ENCODE measurements at places on chromosomes 5 and 9. TPM values are rescaled to one million over a fixed set of nuclear protein-coding genes. Genes with fewer than 3 reads are reported as not detected.

Gene TMEM141
- total RNA-seq: 39.5 TPM

- DNase-seq: no peak
These were observed 108.6 kb upstream of the CDKN2B start for GRCh38 chr9:22117511-22118384.

DNA sequence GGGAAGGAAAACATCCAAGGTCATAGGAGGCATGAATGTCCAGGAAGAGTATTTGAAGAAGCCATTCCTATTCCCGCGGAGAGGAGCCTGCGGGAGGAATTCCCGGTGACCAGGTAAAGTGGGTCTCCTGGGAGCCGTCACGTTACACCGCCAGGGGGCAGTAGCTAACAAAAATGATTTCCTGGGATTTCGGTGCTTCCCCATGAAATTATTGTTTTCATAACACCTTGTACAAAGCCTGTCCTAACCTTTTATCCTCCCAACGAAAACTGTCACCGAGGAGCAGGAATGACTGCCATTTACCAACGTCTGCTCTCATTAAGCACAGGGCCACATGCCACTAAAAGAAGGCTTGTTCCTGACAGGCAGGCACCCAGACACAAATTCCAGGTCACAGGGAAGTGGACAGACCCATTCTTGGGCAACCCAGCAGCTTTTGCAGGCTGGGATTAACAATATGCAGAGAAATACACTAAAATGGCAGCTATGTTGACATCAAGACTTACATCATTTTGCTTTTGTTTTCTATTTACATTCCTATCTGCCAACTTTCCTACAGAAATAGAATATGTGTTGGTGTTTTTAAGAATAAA, 41.2 kb upstream of the CTSL start:
- peak; percentile 68 for DNase-seq

DNA sequence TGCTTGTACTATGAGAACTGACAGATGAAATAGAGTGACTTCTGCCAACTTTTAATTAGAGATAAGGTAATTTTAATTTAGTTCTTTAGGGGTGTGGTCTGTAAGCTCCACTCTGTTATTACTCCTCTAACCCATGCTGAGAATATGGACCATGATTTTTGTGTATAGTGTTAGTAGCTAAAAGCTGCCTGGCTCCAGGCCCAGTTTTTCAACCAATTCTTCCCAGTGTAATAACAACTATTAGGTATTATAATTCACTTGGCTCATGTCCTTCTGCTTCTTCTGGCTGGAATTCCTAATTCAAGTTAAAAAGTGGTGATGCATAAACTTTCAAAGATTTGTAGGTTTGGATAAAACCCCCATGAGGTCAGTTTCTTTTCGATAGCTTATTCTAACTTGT, 216.3 kb downstream of the ISL1 start:
- no peak for DNase-seq

GRCh38 chr5:67215519-67216471, 19.2 kb upstream of the CD180 start:
- DNase-seq: peak; percentile 62

DNA sequence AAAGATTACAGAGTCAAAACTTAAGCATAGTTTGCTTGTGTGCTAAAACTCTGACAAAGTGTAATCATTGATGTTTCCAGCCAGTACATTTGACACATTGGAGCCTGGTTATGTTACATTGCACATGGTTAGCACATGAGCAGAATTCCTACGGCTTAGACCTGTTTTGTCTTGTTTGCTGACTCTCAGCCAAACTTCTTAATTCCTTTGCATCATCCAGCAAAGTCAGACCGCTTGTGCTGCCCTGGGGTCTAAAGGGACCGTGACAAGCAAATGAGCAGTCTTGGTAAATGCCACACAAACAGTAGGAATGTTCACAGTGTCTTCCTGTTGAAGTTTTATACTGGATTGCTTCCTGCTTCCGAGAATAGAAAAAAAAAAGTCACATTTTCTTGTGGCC, 72.0 kb upstream of the ENTREP1 start:
- DNase-seq: no peak

DNA sequence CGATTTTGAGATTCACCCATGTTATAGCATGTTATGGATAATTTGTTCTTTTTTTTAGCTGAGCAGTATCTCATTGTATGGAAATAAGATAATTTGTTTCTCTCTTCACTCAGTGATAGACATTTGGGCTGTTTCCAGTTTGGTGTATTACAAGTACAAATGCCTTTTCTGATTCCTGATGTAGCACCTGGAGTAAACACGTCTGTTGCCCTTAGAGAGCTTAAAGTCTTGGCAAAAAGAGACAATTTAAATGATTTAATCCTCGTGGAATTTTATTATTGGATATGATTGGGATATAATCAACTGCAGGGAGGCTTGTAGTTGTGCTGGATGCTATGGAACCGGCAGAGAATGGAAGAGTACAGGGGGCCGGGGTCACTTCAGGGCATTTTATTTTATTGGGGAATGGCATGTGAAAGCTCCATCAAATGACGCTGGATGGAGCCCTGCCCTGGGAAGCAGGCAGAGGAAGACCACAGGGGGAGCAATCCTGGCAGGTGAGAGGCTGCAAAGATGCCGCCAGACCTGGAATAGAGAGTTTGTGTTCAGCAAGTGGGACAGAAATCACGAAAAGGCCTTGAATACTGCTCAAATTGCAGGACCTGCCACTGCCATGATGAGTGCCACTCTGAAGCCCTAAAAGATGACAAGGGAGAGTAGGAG, 31.0 kb upstream of the TGFBI start:
- no peak for DNase-seq

Gene SHB
- 7.4 TPM for total RNA-seq

- DNase-seq: no peak
These were observed 2.2 kb downstream of the ZNF366 start for GRCh38 chr5:72505016-72505415.

Gene CHSY3
- 0.77 TPM for total RNA-seq

Gene LIFR
- 197 TPM for total RNA-seq

DNA sequence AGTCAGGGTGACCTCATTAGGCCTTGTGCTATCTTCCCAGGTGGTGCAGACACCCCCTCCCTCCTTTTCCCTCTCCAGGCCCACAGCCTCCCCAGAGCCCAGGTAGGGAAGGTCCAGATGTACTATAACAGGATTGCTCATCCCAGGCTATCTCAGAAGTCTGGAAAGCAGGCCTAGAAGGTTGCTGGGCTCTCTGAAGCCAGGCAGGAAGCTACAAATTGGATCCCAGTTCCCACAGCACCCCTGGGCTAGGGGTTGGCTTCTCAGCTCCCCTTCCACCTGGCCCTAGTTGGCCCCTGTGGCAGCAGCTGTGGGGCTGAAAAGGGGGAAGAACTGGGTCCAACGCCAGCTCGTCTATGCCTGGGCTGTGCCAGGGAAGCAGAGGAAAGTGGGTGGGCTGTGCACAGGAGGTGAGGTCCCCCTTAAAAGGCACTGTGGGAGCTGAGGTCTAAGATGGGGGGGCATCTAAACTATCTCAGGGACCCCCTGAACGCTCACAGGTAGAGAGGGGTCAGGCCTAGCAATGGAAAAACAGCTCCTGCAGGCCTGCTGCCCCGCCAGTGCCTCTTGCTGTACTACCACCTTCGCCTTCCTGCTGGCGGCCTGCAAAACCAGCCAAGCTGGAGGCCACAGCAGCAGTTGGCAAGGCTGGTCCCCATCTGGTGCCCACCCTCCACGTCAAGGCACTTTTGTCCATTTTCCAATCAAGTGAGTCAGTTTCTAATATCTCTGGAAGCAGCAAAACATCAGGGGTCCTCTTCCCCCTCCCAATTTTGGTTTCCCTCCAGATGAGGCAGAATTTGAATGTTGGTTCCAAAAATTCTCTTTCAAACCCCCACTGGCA, 13.3 kb upstream of the PSMD5 start:
- no peak for DNase-seq

Gene CCDC183
- total RNA-seq: 2.0 TPM

Gene ITK
- total RNA-seq: 0.88 TPM

Gene F12
- 7.6 TPM for total RNA-seq

DNA sequence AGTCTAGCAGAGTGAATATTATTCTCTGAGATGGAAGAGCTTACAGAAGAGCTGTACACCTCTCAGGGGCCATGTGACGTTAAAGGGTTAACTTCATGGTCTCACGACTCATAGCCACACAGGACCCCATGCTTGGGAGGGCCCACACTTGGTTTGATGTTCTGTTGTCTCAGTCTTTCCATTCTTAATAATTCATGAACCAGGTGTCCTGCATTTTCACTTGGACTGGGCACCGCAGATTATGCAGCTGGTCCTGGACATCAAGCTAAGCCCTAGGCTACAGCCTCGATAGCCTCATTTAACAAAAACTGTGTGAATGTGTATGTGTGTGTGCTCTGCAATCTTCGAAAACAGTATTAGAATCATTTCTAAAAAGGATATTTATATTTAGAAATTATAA, 323.5 kb downstream of the PLK2 start:
- no peak for DNase-seq

- DNase-seq: no peak
These were observed 44.6 kb downstream of the TSSK1B start for GRCh38 chr5:113390224-113390623.

DNA sequence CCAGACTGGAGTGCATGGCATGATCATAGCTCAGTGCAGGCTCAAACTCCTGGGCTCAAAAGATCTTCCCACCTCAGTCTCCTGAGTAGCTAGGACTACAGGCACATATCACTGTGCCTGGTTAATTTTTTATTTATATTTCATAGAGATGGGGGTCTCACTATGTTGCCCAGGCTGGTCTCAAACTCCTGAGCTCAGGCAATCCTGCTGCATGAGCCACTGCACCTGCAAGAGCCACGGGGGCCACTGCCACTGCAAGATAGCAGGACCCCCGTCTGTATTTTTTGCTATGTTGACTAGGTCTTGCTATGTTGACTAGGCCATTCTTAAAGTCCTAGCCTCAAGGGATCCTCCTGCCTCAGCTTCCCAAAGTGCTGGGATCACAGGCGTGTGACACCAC, 6.5 kb downstream of the CYSTM1 start:
- no peak for DNase-seq

Gene EQTN
- 2.8 TPM for total RNA-seq

- no peak for DNase-seq
These were observed 39.1 kb downstream of the SHLD3 start for GRCh38 chr5:65663804-65664521.

DNA sequence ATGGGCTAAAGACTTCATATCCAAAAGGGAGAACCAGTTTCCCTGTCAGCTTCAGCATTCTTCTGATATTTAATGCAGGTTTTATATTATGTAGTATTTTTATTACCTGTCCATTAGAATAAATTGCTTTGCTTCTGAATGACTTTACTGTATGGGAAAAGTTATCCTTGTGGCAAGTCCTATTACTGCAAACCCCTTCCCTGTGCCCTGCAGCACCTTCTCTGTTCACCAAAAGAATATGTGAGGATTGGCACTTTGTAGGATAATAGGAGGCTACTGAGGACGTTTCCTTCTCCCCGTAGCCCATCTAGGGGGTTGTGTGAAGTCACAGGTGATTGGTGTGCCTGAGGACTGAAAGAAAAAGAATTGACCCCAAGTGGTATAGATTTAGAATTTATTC, 296.1 kb downstream of the KDM4C start:
- no peak for DNase-seq

Gene GLRX
- 16.1 TPM for total RNA-seq

DNA sequence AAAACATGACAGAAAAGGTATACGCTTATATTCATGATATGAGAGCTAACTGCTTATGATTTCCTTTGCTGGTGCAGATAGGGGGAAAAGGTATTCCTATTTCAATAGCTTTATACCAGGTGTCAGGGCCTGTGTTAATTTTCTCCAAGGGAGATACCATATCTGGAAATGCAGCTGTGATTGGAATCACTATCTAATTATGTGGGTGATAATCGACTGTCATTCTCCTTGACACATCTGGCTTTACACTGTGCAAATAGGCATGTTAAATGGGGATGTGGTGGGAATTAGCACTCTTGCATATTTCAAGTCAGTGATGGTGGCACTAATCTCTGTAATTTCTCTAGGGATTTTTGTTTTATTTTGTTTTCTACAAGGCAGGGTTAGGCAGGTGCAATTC, 611.1 kb downstream of the CDH9 start:
- DNase-seq: no peak

- DNase-seq: no peak
These were observed 35.5 kb upstream of the PTCH1 start for GRCh38 chr9:95552255-95552654.

DNA sequence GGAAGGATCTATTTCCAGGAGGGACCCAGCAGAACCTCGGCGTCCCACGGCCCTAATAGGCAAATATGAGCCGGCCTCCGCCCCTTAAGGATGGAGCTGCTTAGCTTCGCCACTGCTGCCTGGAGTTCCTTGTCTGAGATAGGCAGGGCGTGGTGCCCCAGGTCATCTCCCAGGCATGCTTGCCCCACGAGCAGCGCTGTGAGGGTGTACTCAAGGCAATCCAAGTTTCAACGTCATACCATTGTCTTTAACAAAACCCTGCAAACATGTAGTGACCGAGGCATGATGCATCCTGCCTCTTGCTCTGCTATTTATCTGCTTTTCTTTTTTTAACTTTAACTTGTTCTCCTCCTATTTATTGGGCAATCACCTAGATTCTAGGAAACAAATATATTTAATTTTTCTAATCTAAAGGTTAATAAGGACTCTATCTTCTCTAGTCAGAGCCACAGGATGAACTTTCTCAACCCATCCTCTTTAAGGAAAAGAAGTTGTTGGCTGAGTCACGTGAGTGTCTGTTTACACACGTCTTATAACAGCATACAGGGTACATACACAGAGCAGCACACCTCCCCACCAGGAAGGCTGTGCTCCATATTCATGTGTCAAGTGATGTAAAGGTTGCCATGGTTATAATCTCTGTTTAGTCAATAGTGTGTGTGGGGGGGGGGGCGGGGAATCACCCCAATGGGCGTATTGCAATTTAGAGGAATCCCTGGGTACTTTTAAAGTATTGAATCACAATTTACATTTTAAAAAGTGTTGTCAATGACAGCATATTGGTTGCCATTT, 27.3 kb upstream of the ZSWIM6 start:
- no peak for DNase-seq

DNA sequence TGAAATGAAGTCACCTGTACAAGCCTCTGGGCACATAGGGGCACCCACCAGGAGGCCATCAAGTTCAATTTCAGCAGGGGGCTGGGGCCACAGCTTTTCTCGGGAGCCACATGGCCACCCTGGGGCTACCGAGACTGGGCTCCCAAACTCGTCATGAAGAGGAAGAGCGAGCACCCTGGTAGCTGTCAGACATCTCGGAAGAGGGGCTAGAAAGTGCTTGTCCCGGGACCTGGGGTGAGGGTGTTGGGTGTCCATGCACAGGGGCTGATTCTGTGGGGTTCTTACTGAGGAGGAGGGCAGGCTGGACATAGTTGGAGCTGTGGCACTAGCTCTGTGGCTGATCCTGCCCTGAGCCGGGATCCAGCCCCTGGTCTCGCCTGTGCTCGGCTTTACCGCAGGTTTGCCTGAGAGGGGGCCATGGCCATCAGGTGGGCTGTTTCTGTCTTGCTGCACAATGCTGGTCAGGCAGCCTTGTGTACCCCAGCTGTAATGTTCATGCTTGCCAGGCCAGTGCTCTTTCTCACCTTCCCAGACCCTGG, 70.3 kb downstream of the PHF2 start:
- DNase-seq: no peak

Gene SPATA9
- not detected for total RNA-seq

Gene LECT2
- not detected for total RNA-seq

GRCh38 chr9:24516463-24516862, 29.2 kb downstream of the IZUMO3 start:
- DNase-seq: no peak

GRCh38 chr5:147956842-147957223, 50.5 kb upstream of the C5orf46 start:
- no peak for DNase-seq
